ENCODE measurements at places on chromosomes 12 and 14.
A peak's percentile ranks its signal among the peaks of the same experiment; 100 is the strongest.

GRCh38 chr12:89529738-89530137 is 3.9 kb upstream of the POC1B start:
- no peak for DNase-seq

GRCh38 chr12:64412459-64412858 is 8.3 kb downstream of the XPOT start:
- DNase-seq, result no peak

GRCh38 chr14:38297681-38298080 is 41.8 kb upstream of the CLEC14A start:
- no peak for DNase-seq

- DNase-seq, result no peak
Observed at GRCh38 chr12:112362310-112362709, 19.9 kb downstream of the HECTD4 start.

GRCh38 chr12:124855275-124855957 is 8.2 kb downstream of the SCARB1 start:
- DNase-seq, result no peak

GRCh38 chr14:83463500-83464098 is 1929.9 kb upstream of the SEL1L start:
- no peak for DNase-seq

DNA sequence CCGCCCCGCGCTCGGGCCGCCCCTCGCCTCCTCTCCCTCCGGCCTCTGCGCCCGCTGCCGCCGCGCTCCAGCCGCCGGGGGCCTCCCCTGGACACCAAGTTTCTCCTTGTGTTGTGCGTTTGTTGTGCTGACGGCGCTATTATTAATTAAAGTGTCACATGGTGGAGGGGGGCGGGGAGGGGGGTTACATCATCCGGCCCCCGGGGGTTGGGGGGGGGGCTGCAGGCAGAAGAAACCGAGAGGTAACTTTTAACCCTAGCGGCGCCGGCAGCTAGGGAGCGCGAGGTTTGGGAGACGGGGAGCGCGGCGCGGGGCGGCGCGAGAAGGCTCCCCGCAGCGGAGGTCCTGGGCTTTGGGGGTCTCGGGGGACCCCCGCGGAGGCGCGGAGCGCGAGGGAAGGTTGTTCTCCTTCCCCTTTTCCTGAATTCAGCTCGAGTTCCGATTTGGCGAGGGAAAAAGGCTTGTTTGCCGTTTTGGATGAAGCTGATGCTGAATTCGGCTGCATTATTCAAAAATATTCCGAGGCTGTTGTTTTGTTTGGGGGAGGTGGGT is at the start of gene HRK:
TSS of gene HRK (minus strand) at position 117 of the 552 bp plus-strand sequence. CDS start 134 bp downstream, outside the sequence.
- no peak for DNase-seq

GRCh38 chr12:21615431-21615830 is 10.8 kb upstream of the GYS2 start:
- DNase-seq, result no peak

GRCh38 chr12:80512781-80513180 is 68.7 kb downstream of the PTPRQ start:
- DNase-seq, result no peak

- DNase-seq, result no peak
Observed at GRCh38 chr12:95237315-95237714, 19.7 kb downstream of the VEZT start.

GRCh38 chr12:31947971-31948370 is 11.2 kb upstream of the RESF1 start:
- DNase-seq, result no peak

GRCh38 chr12:106581543-106582248 is 1.1 kb upstream of the RFX4 start:
- no peak for DNase-seq

- DNase-seq, result no peak
Observed at GRCh38 chr12:5248230-5248629, 183.7 kb upstream of the NTF3 start.

DNA sequence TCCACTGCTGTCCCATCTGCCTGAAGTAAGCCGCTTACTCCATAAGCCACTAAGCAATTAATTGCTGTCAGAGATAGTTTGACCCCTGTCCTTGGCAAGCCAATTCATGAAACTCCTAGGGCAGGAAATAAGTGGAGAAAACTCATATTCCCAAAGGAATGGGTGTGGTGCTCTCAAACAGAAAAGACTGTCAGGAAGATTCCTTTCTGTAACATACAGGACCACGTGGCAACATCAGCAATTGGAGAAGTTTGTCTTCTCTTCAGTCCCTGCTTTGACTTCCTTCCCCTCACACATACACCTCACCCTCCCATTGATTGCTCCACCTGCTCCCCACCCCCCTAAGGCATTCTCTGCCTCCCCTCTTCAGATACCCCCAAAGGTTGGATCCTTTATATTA is 36.2 kb upstream of the MDM1 start:
- no peak for DNase-seq

GRCh38 chr14:81472096-81472800 is 61.4 kb downstream of the SEL1L start:
- DNase-seq, result no peak

DNA sequence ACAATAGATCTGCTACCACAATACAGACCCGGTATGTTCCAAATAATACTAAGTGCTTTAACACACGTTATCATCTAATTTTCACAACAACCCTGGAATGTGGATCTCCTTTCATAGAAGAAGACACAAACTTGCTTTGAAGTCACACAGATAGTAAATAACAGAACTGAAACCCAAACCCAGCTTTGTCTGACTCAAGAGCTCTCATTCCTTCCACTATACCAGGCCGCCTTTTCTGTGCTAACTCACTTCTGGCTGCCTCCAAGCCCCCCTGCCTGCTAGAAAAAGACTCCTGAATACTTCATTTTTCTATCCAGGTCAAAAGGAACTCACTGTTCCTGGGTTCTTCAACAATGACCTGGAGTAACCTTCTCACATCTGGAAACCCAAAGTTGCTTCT is 37.8 kb downstream of the PRPF40B start:
- DNase-seq, result no peak

GRCh38 chr14:52395728-52396127 is 81.6 kb downstream of the PTGER2 start:
- no peak for DNase-seq

DNA sequence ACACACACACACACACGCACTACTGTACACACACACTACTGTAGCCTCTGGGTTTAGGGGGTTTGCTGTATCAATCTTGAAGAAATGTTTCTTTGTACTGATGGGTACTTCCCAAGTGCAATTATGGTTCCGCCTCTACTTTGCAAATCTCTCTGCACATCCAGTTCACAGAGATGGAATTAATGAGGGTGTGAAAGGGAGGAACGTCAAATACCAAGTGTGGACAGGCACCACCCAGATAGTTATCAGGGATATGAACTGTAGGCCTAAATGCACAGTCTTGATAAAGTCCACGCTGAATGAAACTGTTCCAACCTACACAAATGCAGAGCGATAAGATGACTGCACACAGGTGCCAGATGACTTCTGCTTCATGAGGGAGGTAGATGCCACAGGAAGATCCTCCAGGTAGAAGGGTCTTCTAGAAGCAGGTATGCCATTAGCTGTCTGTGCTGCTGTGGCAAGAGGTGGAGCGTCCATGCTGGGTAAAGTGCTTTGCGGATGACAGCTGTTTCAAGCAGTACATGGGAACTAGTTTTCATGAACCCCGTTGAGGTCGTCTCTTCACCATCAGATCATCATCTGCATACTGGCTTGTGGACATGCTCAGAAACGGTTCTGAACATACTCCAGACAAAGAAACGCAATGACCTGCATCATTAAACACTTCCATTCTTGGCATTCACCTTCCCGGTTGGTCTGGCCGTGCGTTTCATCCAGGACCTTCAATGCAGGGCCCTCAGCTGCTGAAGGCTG is 314.3 kb upstream of the RTL1 start:
- no peak for DNase-seq

DNA sequence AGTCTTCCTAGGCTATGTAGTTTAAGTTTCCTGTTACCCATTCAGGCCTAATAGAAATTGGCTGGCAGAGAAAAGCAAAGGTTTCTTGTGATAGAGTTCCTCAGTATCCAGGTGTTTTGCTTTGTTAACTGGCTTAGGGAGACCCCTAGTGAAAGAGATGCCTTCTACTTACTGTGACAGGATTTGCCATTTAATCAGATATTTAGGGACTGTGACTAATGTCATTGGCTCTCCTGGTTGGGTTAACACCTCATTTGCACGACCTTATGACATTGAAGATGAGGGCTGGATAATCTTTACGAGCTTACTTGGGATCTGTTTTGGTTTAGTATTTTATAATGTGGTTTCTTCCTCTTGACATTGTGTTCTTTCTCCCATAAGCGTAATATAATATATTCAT is 5.8 kb downstream of the MON2 start:
- DNase-seq, result no peak

- DNase-seq, result no peak
Observed at GRCh38 chr12:123041042-123041531, 60.6 kb downstream of the ARL6IP4 start.

- no peak for DNase-seq
Observed at GRCh38 chr12:53852061-53852460, 86.6 kb upstream of the HOXC13 start.

- DNase-seq, result no peak
Observed at GRCh38 chr14:69357544-69358200, 40.4 kb downstream of the ERH start.

GRCh38 chr12:120933786-120934185 is 29.6 kb upstream of the SPPL3 start:
- no peak for DNase-seq

DNA sequence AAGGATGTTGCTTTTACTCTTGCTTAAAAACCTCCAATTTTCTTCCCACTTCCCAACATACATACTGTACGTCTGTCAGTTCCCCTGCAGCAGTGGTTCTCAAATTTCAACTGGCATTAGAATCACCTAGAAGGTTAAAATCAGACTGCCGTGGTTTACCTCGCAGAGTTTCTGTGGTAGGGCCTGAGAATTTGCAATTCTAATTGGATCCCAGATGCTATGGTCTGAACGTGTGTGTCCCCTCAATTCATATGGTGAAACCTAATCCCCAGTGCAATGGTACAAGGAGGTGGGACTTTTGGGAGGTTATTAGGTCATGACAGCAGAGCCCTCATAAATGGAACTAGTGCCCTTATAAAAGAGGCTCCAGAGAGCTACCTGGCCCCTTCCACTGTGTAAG is 226.9 kb downstream of the CRADD start:
- DNase-seq, result no peak

- peak; percentile 41 for DNase-seq
Observed at GRCh38 chr14:71753126-71753830, 179.0 kb upstream of the RGS6 start.

DNA sequence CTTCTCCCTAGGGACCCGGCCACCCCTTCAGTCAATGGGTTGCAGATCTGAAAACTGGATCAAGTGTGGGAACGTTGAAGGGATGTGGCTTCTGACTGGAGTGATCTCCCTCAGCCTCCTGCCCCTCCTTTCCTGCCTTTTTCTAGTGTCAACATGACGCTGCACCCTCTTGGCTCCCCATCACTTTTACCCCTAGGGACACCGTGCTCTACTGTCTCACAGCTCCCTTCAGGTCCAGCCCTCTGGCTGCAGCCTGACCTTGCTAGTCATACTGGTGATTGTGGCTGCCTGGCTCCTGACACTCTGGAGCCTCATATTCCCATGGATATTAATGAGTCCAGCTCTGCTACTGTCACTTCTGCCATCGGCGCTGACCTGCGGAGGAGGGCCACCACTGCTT is 51.5 kb upstream of the RASSF3 start:
- DNase-seq, result no peak

GRCh38 chr12:78981-79380 is 12.4 kb downstream of the IQSEC3 start:
- DNase-seq, result no peak

DNA sequence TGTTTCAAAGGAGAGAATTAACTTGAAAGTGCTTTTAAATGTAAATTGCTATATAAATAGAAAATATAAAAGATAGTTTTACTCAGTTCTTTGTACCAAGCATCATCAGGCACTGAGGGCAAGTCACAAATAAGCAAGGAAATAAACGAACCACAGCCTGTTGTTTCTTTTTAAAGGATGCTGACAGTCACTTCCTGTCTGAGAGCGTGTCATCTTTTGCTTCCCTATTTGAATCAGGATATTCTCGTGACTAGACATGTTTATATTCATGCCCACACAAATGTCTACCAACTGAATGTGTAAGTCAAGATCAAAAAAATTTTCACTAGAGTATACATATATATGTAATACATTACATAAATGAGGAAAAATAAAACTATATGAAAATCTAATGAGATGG is 31.4 kb upstream of the SLC2A13 start:
- DNase-seq, result no peak

DNA sequence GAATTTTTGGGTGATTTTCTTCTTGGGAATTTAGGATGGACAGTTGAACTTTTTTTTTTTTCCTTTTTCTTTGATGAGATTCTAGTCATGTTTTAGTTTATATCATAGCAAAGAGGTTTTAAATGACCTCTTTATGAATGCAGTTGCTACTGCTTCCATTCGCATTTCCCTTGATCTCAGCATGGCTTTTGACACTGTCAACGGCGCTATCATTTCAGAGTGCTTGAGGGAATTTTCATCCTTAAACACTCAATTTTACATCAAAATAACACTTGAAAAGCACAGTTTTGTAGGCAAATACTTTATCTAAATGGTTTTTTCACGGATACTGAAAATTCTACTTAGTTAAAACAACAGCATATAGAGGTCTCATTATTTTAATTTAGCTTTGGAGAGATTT is 195.5 kb downstream of the NPAS3 start:
- no peak for DNase-seq

DNA sequence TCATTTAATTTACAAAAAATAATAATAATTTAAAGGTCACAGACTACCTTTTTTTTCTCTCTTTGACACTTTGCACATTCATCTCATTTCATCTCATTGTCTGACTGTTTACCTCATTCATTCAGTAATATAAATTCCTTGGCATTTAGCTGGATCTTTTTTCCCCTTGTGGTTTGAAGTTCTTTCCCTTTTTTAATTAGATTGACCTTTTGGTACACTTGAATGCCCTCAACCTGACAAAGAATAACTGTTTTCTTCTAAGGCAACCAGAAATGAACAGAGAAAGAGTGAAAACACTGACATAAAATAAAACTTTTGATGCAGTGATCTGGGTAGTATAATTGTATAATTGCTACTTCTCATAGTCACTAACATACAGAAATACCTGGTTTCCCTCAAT is 774.9 kb upstream of the NOVA1 start:
- no peak for DNase-seq

All from stimulated activated CD8-positive, alpha-beta memory T cell treated with anti-CD3 and anti-CD28 coated beads, Interleukin-7, amount 100 ng/mL, for 1 hour (primary cell).